ENCODE measurements at places on chromosomes 2 and 18. TPM values are rescaled to one million over a fixed set of nuclear protein-coding genes. Genes with fewer than 3 reads are reported as not detected.

Gene HTR2B
- total RNA-seq, result not detected

Gene GKN1
- total RNA-seq, result not detected

Gene IFIH1
- total RNA-seq, result 15.0 TPM

Gene LONRF2
- total RNA-seq, result not detected

Gene C2orf74
- 13.8 TPM for total RNA-seq

Gene SLC14A1
- total RNA-seq, result not detected

Gene GATA6
- 2.9 TPM for total RNA-seq

Gene METTL4
- total RNA-seq, result 6.8 TPM

Gene GRHL1
- total RNA-seq, result 12.0 TPM

Gene RESP18
- not detected for total RNA-seq

Gene NFATC1
- not detected for total RNA-seq

Gene CFC1
- not detected for total RNA-seq

Gene WIPF1
- not detected for total RNA-seq

Gene CYS1
- total RNA-seq, result not detected

Gene IL36G
- not detected for total RNA-seq

Gene AGPS
- total RNA-seq, result 159 TPM

Gene POU3F3
- total RNA-seq, result not detected

Gene ALLC
- total RNA-seq, result 0.11 TPM

Gene RAB6C
- total RNA-seq, result not detected

Gene ARHGAP15
- not detected for total RNA-seq

Gene ALPP
- total RNA-seq, result not detected

Gene ATRAID
- total RNA-seq, result 130 TPM

Gene EDAR
- total RNA-seq, result not detected

Gene PSMA8
- not detected for total RNA-seq

Gene CRYBA2
- total RNA-seq, result not detected

Gene SALL3
- total RNA-seq, result not detected

Gene DPYSL5
- not detected for total RNA-seq

Gene SCN1A
- 39.4 TPM for total RNA-seq

Gene EPHA4
- total RNA-seq, result not detected
